ENCODE measurements at places on chromosomes 4 and X.

DNA sequence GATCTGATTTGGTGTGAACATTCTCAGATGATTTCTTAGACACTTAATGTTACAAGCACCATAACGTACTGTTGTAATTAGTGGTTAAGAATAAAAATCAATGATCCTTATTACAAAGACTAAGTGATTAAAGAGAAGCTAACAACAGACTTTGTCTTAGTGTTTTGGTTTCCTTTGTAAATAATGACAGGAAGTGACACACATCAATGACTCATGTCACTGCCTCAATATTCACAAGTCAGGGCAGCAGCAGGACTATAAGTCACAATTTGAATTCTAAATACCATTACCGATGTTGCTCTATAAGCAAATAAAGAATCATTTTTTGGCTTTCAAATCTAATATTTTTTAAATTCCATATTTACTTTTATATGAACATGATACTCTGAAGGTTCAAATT is 115.8 kb upstream of the FAT4 start:
- DNase-seq, result no peak

DNA sequence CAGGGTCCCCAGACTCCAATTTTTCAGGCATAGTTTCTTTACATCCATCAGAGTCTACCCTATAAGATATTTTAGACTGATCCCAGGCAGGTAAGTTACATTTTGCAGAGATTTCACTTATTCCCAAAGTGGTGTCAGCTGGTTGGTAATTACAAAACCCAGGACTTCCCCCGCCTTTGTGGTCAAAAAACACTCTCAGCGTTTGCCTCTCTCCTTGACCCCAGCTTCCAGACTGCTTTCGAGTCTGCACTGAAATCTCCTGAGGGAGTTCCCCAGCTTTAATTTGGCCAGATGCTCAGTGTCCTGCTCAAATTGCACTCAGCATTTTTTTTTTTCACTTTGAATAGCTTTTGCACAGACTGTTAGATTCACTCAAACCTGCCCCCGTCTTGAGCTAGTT is 11.2 kb upstream of the AMOT start:
- DNase-seq, result no peak

DNA sequence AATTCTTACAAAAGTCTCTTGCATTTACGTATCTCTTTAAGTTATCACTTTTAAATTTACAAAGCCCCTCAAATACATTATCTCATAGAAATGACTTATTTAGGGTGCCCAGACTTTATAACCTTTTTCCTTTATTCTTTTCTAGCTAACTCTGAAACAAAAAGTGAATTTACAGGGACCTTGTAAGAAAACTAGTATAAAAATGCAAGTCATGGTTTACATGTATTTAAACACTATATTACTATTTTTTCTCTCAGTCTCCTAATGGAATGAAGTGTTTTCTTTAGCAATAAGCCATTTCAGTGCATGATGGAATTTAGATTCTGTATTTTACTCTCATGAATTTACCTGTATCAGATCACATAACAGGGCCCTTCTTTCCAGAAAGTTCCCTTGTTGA is 14.5 kb upstream of the HEPH start:
- DNase-seq, result no peak

- DNase-seq, result no peak
These were observed 34.4 kb upstream of the RBM41 start for GRCh38 chrX:107153005-107153404.
